ENCODE measurements at places on chromosomes 5 and 9.

- no peak for DNase-seq
Observed at GRCh38 chr9:87069690-87070089, 122.4 kb upstream of the GAS1 start.

DNA sequence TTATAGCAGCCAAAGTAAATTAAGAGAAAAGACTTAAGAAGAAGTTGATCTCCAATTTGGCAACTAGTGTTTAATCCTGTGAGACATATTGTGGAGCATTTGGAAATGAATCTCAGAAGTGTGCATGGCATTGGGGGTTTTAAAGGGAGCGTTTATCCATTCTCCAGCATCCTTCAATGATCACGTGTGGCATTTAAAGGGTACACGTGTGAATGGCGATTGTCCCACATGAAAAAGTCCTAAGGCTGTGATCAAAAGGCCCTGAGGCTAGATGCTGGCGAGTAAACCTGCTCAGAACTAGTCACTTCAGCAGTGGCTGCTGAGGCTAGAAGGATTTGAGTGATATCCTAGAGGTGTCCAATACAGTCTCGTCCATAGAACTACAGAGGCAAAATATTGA, 315.6 kb upstream of the CDH9 start:
- DNase-seq: no peak

- no peak for DNase-seq
Observed at GRCh38 chr9:128201441-128202369, 1.5 kb upstream of the DNM1 start.

GRCh38 chr5:32791536-32792243, 80.6 kb downstream of the NPR3 start:
- DNase-seq: no peak

GRCh38 chr9:113619491-113620376, 156.2 kb downstream of the RGS3 start:
- DNase-seq: no peak

GRCh38 chr5:174723315-174723978, 935 bp upstream of the MSX2 start:
- DNase-seq: no peak

DNA sequence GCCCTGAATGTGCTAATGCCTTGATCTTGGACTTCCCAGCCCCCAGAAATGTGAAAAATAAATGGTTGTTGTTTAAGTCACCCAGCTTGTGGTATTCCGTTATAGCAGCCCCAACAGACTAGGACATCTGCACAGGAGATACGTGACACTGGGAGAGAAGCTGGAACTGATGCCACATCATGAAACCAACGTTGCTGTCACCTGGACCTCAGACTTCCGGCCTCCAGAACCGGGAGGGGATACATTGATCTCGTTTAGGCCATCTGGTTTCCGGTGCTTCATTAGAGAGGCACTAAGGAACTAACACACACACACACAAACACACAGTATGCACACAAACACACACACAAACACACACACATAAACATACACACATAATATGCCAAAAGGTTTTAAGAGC, 75.0 kb upstream of the ICE1 start:
- no peak for DNase-seq

- DNase-seq: peak; percentile 84
Observed at GRCh38 chr5:132294728-132295504, 722 bp downstream of the SLC22A4 start.

- DNase-seq: no peak
Observed at GRCh38 chr5:158064334-158065123, 205.6 kb upstream of the CLINT1 start.

- no peak for DNase-seq
Observed at GRCh38 chr5:144210655-144211054, 40.0 kb downstream of the KCTD16 start.

- DNase-seq: no peak
Observed at GRCh38 chr9:108668191-108668937, 187.4 kb downstream of the ACTL7B start.

GRCh38 chr5:32057187-32058096, 116.7 kb downstream of the GOLPH3 start:
- DNase-seq: no peak

Measured in NK-92 treated with Interleukin-12 subunit alpha and Interleukin-12 subunit beta, amount 100 ng/mL, for 24 hours (cell line).